GM06990 (cell line): ENCODE measurements at places on chromosomes 11 and 22.
A peak's percentile ranks its signal among the peaks of the same experiment; 100 is the strongest.

DNA sequence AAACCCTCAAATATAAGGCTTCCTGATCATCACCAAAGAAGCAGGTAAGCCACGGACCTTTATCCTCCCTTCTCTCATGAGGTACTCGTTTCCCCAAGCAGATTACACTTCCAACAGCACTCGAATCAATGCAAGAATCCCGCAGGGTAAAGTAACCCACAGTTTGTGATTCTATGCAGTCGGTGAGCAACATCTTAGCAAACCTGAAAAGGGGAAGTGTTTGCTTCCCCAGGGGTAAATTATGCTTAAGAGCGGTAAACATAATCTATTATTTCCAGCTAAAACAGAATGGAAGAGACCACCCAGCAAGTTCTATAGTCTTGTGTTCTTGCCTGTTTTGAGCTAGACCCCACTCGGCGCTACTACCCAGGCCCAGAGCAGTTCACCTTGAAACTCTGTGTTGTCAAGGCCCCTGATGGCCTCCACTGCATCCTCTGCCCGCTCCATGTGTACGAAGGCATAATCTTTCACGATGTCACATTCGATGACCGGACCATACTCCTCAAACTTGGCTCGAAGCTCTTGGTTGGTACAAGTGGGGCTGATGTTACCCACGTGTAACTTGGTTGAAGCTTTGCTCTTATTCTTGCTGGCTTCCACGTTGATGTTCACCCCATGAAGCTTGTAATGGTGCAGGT is 1.3 kb downstream of the RBM4B start:
- no peak for DNase-seq

DNA sequence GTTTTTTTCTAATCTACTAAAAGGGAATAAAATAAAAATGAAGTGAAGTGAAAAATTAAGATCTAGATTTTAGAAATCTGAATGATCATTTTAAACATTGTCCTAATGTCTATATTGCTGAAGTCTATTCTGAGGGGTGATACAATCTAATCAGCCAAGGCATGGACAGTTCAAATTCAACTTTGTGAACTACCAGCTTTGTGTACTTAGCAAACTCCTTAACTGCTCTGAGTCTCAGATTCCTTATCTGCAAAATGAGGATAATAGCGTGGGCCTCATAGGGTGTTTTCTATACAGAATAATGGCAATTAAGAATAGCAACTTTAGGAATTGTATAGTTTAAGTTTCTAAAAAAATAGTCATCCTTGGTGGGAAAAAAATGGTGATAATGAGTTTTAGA is 31.4 kb downstream of the FAR1 start:
- DNase-seq, result no peak

DNA sequence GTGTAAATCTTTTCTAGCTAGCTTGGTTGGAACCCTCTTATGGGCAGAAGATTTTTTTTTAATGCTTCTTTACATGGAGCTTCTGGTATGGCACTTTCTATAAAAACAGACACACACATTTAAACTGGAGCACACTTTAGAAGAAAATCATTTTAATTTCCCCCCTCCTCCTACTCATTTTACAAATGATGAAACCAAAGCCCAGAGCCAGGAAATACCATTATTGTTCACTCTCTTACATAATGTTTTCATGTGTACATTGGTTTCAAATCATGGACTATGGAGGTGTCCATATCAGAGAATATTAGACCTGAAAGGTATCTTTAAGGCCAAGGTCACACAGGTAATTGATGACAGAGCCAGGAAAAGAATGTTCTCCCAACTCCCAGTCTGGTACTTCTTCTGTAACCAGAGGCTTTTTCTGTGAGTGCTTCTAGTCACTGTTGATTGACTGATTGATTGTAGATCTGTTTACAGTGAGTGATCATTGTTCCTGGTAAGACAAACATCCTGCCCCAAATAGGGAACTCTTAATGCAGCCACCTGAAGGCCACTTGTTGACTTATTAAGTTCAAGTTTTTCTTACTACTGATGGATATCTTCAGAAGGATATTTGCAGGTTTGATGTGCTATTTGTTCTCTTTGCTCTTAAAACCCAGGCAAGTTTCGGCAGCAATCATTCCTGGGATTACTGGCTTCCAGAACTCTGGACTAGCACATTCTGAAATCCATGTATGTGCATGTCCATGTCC is 26.8 kb upstream of the ME3 start:
- no peak for DNase-seq

- DNase-seq, result no peak
Observed at GRCh38 chr11:62603072-62603408, 1.4 kb upstream of the MTA2 start.

GRCh38 chr11:72681226-72682153 is 7.3 kb upstream of the PDE2A start:
- no peak for DNase-seq

DNA sequence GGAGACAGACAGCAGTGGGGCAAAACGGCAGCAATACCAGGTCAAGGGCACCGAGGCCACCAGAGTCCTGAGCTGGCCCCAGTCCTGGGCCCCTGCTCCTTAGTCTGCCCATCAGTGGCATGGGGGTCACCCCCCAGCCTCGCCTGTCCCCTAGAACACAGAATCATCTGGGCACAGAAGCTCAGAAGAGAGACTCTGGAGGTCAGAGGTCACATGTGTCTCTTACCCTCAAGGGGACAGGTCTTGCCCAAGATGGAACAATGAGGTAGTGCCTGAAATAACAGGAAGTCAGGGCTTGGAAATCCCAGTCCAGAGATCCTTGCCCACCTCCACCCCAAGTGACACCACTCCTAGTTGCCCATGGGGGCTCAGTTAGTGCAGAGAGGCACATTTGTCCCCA is 20.6 kb downstream of the PDE2A start:
- DNase-seq, result no peak

DNA sequence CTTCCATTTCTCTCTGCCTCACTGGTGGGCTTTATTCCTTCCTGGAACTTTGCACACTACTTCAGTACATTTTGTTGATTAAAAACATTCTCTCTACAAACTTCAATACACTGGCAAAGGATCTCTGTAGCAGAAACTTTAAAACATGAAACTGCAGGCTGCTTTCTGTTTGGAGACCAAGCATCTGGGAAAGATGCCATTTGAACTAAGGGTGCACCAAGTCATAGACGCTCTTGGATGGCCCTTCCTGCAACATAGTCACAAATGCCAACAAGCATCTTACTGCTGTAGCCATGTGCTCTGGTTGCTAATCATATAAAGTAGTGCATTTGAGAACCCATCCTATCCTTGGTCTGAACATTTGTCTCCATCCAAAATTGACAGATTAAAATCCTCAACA is 56.4 kb downstream of the SNX19 start:
- DNase-seq, result no peak

DNA sequence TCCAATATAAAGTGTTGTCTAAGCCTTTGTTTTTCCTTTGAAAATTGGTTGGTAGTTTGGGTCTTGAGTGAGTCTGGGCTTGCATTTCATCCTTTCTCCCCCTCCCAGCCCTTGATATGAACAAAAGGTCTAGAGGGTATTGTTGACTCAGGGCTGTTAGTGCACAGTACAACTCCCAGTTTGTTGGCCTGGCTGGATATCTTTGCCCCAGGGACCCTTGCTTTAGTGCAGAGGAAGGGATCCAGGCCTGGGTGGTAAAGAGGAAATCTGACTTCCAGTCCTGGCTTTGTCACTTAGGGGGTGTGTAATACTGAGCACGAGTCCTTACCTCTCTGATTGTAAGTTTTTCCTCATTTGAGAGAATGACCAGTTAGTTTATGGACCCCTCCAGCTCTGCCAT is 330.4 kb downstream of the TMEM135 start:
- DNase-seq, result no peak

DNA sequence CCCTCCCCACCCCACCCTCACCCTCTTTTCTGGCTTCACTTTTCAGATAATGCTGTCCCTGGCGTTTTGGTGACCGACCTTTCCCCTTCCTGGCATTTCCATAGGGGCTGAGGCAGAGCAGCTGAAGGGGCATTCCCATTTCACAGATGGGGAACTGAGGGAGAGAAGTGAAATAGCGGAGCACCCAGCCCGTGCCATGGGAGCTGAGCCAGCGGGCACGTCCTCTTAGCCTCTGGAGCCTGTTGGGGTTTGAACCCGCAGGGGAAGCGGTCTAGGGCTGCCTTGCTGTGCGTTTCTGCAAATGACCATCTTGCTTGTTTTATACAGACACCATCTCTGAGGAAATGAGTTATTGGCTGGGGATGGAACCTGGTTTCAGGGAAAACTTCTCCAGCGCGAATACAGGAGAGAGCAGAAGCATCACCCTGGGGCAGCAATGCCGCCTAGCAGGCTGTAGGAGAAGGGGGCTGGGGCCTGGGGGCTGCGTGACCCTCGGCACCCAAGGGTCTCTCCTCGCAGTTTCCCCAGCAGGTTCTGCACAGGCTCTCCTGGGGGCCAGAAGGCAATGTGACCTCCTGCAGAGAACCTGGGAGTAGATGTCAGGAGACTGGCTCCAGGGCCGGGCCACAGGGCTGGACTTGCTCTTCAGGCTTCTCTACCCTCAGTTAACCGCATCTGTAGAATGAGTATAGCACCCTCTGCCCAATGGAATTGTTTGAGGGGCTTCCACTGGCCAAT is 1.5 kb downstream of the PTPRJ start:
- peak; percentile 31 for DNase-seq

DNA sequence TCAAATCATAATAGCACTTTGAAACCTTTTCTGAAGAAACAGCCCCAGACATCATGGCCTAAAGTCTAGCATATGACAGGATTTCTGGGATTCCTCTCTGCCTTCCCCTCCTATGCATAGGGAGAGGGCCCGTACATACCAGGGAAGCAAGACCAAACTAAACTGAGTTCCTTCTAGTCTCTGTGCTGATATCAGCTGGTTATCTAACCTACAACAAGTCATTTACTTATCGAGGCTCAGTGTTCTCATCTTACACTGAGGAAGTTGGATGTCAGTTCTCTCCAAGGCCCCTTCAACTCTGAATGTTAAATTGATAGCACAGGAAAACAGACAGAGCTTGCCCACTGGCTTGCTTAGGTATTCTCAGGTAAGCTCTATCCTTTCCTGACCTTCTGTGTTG is 17.0 kb upstream of the GRIK4 start:
- DNase-seq, result no peak

GRCh38 chr11:86523738-86524619 is 148.4 kb downstream of the ME3 start:
- no peak for DNase-seq
